Mesenteric fat pad (tissue), 1 donor: ENCODE measurements at places on chromosomes 12 and 14. TPM values are rescaled to one million over a fixed set of nuclear protein-coding genes. Genes with fewer than 3 reads are reported as not detected.

CDK2 gene
- total RNA-seq, result 21.4 TPM

RERG gene
- total RNA-seq, result 15.9 TPM

DNA sequence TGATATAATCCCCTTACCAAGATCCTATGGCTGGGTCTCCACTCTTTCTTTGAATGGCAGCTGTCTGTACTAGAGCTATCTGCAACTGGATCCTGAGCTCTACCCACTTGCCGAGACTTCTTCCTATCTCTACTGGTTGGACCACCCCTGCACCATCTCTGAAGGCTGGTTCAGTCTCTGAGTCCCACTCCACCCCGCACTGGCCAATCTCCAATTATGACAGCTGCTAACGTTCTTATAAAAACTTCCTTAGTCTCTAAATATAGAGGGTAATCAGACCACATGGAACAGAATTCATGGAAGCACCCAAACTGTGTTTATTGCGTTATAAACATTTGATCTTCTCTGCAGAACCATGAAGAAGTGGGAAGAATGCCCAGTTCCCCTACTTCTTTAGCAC lies 186.6 kb upstream of the EEA1 start:
- no peak for DNase-seq

- no peak for DNase-seq
Observed at GRCh38 chr12:100020370-100020769, 35.6 kb upstream of the ANKS1B start.

CCDC38 gene
- not detected for total RNA-seq
